ENCODE measurements at places on chromosomes 2 and 18.

- no peak for DNase-seq
Measured at GRCh38 chr18:56351911-56352500, 286.4 kb downstream of the TXNL1 start.

DNA sequence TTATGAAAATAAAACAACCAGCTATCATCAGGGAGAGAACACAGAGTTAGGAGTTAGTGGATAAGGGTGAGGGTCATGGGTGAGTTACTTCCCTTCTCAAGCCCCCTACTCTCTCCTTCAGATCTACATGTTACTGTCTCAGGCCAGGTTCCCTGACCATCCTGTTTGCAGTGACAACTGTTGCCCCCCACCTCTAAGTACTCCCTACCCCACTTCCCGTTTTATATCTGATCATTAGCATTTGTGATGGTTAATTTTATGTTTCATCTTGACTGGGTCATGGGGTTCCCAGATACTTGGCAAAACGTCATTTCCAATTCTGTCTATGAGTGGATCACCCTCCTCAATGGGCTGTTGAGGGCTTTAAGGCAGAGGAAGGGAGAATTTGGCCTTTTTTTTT lies 32.8 kb upstream of the ATP8B1 start:
- DNase-seq: no peak

GRCh38 chr2:23211987-23212583 lies 172.9 kb upstream of the KLHL29 start:
- DNase-seq: no peak

DNA sequence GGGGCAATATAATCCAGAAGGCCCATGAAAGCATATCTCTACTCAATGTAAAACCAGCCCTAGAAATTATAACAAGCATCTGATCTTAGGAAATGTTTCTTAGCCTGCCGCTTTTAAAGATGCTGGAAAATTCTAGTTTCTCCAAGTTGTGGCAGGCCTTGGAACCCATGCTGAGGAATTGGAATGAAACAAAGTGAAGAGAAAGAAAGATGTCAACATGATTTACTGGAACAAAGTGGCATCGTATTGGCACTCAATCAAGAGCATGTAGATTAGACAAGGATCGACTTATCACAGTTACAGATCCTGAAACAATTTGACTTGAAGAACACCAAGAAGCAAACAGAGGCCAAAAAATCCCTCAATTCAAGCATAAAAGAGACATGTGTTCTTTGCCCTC lies 28.7 kb downstream of the CNTNAP5 start:
- no peak for DNase-seq

GRCh38 chr18:76619621-76620315 lies 124.7 kb upstream of the ZNF516 start:
- no peak for DNase-seq

- no peak for DNase-seq
Measured at GRCh38 chr2:2662847-2663356, 331.8 kb upstream of the MYT1L start.

DNA sequence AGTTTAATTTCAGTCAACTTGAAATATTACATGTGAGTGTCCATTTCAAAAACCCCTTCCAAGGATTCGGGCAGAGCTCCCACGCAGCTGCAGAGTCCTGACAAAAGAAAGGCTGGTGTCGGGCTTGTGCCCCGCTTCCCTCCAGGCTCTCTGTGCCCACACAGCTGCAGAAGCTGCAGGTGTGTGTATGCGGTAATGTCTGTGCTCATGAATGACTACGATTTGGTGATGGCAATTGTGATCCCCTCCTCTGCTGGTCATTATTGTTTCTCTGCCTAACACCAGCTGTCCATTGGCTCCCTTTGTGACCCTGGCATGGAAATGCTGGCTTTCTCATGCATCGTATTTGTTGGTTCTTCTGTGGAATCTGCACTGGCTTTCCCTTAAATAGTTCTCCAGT lies 224.8 kb downstream of the NUP35 start:
- DNase-seq: no peak

DNA sequence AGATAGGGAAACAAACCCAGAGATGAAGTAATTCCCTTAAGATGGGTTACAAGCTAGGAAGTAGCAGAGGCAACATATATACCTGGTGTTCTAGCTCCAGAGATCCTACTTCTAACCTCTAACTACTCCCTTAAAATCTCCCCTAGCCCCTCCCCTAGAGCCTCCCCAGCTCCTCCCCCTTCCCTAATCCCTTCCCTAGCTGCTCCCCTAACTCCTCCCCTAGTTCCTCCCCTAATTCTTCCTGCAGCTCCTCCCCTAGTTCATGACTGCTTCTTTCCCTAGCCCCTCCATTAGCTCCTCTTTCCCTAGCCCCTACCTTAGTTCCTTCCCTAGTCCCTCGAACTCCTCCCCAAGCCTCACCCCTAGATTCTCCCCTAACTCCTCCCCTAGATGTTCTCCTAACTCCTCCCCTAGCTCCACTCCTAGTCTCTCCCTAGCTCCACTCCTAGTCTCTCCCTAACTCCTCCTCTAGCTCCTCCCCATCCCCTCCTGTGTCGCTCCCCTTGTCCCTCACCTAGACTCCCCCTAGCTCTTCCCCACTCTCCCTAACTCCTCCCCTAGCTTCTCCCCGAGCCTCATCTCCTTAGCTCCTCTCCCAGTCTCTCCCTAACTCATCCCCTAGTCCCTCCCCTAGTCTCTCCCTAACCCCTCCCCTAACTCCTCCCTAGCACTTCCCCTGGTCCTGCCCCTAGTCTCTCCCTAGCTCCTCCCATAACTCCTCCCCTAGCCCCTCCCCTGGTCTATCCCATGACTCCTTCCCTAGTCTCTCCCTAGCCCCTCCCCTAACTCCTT lies 108.9 kb downstream of the CD226 start:
- no peak for DNase-seq

GRCh38 chr2:150916467-150917396 lies 344.9 kb downstream of the RBM43 start:
- no peak for DNase-seq

- DNase-seq: peak; percentile 6
Measured at GRCh38 chr2:223727562-223727961, 109.8 kb downstream of the AP1S3 start.

GRCh38 chr2:226030788-226031646 lies 631.5 kb downstream of the NYAP2 start:
- peak; percentile 18 for DNase-seq

DNA sequence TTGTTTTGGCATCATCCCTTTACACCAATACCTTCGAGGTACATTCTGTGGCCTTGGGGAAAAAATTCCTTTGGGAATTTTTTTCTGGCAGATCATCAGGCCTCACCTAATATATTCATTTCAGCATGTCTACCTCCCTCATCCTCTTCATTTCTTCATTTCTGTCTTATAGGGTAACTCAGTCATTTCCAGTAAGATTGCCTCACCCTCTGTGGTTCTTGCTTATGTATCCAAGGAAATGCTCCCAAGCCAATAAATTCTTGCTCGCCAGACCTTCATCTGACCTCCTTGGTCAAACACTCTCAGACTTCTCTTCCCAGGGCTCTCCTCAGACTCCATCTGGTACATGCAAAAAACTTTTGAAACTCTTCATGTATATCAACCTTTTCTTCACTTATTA lies 265.6 kb downstream of the TMX3 start:
- no peak for DNase-seq

DNA sequence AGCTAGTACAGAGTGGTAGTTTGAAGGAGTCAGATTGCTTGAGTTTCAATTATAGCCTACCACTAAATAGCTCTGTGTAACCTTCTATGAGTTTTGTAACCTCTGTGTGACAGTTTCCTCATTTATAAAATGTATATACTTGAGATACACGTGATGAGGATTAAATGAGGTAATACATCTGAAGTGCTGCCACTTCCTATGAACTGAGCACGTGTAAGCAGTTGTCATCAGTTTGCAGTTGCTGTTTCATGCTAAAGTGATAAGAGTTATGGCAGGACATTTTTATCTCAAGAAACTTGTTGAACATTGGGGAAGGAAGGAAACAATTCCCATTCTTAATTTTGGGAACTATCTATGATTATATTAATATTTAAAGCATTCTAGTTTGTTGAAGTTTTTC lies 38.5 kb downstream of the CARF start:
- DNase-seq: no peak

DNA sequence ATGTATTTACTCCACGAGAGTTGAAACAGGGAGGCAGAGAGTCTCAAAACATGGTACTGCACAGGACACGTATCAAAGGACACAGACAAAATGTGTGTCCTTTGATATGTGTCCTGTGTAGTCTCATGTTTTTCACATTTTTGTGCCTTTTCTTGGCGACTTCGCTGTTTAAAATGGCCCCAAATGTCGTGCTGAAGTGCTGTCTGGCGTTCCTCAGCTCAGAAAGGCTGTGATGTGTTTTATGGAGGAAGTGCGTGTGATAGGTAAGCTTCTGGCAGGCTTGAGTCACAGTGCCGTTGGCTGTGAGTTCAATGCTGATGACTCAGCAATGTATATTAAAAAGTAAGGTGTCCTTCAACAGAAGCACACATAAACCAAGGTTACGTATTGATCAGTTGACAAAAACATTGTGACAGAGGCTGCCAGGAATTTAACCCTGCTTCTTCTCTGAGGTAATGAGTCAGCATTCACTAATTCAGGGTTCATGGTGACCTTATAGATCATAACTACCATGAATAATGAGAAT lies 78.2 kb downstream of the DYSF start:
- DNase-seq: no peak

DNA sequence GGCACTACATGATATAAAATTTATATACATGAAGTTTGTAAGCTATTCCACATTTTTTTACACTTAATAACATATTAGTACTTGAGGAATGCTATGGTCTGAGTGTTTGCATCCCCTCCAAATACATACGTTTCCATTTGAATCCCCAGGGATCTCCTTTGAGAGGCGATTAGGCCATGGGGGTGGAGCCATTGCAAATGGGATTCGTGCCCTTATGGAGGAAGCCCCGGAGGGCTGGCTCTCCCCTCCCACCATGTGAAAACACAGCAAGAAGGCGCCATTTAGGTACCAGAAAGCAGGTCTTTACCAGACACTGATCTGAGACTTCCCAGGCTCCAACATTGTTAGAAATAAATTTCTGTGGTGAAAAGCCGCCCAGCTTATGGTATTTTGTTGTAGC lies 20.8 kb upstream of the MBP start:
- no peak for DNase-seq

GRCh38 chr2:33225350-33225749 lies 251.1 kb upstream of the RASGRP3 start:
- DNase-seq: no peak

DNA sequence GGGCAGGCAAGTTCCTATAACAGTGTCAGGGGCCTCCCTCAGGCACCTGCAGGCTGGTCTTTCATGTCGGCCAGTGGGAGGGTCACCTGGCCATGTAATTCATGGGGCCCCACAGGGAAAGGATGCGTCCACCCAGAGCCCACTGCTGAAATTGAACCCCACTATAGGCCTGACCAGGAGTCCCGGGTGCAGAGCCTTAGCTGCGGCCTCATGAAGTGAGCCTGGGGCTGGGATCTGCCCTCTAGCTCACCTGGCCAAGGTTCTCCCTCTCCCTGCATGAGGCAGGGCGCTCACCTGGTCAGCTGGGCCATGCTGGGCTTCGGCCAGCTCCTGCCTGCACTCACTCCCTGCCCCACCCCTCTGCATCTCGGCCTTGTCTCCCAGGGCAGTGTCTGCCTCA lies 41.1 kb downstream of the C1QL2 start:
- no peak for DNase-seq

DNA sequence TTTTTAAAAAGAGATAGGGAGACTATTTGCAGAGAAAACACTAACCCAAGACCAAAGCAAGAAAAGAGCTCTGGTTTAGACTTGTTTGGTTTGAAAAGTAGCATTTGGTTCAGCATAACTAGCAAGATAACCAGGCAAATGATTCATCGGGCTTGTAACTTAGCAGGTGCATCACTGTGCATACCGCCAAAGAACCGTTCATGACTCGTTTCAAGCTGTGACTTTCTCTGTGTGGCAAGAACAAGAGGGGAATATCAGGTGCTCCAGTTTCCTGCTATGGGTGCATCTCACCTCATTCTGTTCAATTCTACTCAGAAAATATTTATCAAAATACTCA lies 244.9 kb downstream of the ETAA1 start:
- DNase-seq: no peak

DNA sequence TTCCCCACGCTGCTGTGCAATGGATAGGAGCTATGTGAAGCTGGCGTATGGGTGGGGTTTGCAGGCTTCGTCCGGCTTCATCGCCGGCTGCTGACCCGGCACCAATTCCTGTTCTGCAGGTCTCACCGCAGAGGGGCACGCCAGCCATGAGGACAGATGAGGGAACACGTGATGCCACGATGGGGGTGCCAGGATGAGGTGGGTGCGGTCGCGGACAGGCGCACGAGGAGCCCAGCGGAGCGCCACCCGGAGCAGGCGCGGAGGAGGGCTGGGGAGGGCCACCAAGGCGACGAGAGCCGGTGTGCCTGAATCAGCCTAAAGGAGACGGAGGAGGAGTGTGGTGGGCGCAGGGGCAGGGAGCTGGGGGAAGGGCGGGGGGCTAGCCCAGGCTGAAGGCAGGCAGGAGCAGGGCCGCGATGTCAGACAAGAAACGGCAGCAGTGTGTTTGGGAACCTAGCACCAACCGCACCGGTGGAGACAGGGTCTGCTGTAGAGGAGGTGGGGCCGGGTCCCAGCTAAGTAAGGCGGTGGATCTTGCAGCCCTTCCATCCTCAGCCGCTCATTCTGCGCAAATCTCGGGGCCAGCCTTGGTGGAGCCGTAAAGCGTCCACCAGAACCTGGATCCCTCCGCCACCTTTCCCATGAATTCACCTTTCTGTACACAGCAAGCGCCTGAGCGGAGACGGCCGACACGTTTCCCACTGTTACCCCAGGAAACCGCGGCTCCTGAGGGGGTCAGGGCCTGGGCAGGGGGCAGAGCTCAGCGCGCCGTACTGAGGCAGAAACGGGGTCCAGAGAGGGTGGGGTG lies 17.0 kb upstream of the CD8A start:
- peak; percentile 95 for DNase-seq

- no peak for DNase-seq
Measured at GRCh38 chr2:188381614-188382013, 89.9 kb downstream of the GULP1 start.

GRCh38 chr2:27798948-27799645 lies 27.6 kb downstream of the MRPL33 start:
- no peak for DNase-seq

DNA sequence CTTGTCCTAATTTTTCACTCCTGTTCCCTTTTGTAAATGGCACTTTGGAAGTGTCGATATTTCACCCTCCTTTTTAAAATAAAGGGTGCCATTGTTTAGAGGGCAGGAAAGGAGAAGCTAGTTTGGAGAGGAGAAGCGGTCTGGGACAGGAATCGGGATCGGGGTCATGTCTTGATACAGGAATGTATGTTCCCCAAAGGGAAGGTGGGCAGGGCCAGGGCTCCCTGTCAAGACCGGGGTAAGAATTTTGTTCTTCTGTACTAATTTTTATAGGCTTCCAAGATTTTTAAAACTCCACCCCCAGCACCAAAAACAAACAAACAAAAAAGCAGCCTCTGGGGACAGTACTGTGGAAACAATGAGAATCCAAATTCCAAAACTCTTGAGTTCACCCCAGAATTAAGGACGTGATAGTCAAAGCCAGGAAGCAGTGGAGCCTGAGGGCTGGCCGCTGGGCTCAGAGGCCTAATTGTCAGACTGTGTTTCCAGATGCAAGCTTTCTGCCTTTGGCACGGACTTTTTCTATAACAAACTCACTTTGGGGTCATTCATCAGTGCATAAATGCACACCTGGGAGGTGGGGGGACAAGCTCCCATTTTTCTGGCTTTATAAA lies 250.4 kb upstream of the SIX2 start:
- DNase-seq: no peak

Measured in stimulated activated naive CD8-positive, alpha-beta T cell treated with anti-CD3 and anti-CD28 coated beads, Interleukin-15, amount 100 ng/mL, for 72 hours (primary cell).